ENCODE measurements at places on chromosomes 11 and 22.

DNA sequence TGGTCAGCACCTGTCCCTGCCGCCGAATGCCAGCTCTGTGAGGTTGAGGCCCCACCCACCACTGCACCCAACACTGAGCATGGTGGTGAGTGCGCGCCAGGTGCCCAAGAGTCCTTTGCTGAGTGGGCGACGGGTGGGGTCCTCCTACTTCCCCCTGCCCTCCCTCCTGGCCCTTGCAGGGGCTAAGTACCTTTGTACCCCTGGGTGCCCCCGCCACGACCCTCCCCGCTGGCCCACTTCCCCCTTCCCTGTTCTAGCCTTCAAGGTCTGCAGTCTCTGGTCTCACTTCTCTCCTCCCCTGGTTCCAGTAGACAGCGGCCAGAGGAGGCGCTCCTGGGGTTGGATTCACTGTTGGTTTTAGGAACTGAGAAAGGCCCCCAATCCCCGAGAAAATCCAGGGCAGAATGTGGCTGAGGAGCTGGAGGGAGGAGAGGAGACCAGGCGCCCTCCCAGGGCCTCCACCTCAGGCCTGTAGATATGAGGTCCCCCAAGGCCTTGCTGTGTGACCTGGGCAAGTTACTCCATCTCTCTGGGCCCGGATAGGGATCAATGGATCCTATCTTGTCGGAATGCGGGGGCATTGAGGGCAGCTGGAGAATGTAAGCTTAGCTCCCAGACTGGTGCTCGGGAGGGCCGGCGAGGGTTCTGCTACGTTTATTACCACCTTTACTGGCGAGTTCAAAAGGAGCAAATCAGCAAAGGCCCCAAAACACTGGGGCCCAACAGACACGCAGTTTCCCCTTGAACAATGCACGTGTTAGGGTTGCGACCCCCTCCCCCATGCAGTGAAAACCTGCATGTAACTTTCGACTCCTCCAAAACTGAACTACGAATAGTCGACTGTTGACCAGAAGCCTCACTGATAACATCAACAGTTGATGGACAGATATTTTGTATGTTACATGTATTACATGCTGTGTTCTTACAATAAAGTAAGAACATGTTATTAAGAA is 31.9 kb upstream of the SMIM38 start:
- DNase-seq: no peak

GRCh38 chr11:61650781-61651571 is 29.2 kb upstream of the DAGLA start:
- DNase-seq: no peak

DNA sequence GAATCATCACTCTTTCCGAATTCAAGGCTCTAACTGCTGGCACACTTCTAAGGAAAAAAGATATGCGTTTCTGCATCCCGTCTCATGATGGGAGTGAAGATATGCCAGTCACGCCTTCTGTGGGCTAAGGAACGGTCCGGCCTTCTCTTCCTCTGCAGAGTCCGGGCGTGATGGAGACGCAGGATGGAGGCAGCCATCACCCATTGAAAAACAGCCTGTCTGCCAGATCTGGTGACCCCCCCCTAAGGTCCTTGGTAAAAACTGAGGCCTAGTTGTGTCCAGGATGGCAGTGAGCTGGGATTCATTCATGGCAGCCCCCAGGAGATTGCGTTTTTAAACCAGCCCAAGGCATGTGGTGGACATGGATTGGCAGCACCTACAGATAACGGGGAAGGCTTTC is 6.9 kb upstream of the EFCAB6 start:
- no peak for DNase-seq

DNA sequence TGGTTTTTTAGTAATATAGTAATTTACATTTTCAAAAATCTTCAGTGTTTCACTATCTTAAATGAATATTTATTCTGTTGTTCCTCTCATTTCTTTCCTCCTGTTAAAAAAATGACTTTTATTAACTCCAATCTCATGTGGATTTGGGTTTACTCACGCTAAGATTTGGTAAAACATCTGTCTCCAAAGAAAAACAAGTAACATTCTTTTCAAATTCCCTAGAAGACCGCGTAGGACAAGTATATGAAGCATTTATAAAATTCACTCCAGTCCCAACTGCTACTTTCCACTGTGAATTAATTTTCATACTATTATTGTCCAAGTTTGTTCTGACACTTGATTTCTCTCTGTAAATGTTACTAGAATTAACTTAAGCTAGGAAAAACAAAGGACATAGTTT is 26.2 kb downstream of the SBF2 start:
- no peak for DNase-seq

GRCh38 chr11:13007182-13008060 is 1.7 kb upstream of the RASSF10 start:
- no peak for DNase-seq

DNA sequence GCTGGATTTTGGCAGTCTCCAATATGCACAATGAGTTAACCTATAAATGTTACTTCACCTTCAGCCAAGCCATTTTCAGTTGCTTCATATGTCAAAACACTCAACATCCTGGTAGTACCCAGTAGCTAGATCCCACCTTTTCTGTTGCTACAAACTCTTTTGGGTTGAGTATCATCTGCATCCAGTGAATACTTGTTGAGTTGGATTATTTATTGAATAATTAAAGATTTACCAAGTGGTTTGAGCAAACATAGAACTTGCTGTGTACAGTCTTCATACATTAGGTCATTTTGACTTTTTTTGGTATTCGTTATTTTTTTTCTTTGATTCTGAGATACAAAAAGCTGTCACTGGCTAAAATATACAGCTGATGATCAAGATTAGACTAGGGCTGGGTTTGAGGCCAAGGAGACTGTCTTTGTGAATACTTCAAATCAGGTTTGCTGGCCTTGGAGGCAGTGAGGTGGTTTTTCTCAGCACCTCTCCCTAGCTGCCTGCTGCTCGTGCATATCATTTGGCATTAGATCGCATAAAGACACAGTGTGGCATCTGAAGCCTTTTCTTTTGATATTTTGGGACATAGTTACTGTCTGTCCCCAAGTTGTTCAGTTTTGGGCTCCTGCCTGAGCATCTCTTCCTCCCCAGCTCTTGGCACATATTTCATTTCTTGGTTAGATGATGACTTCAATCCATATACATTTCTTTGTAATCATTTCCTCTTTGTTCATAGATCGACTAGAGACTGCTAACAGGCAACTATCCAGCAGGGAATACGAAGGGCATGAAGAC is 62.8 kb downstream of the AMOTL1 start:
- DNase-seq: no peak

All from OCI-LY7 (cell line).